Posterior cingulate gyrus (tissue), 11 donors: ENCODE measurements at places on chromosomes 2 and 18.

DNA sequence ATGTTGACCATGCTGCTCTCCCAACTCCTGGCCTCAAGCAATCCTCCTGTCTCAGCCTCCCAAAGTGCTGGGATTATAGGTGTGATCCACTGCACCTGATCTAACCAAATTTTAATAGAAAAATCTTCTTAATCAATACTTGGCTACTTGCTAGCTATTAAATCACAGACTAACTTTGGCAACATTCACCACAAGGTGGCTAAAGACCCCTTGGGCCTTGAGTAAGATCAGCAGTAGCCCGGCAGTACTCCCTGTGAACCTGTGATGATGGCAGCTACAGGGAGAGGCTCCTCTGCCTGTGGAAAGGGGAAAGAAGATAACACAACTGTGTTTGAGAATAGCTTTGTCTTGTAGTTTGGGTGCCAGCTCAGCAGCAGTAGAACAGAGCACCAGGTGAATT lies 102.9 kb downstream of the SLC39A10 start:
- no peak for DNase-seq

GRCh38 chr2:60350791-60351190 lies 202.7 kb downstream of the BCL11A start:
- no peak for DNase-seq

DNA sequence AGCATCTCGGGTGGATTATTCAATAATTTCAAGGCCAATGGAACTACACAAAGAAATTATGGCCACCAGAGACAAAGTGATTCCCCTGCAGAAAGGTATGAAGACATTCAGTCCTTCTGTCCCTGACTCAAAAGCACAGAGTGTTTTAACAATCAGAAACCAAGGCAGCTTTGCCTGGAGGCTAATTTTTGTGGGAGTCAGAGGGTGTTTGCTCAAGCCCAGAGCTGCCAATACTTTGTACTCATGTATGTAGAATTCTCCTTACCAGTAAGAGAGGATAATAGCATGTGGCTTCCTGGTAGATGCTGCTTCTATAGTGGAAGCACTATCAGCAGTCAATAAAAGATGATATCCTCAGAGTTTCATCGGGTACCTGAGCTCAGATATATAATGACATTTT lies 178.4 kb downstream of the KCNE4 start:
- DNase-seq, result no peak

DNA sequence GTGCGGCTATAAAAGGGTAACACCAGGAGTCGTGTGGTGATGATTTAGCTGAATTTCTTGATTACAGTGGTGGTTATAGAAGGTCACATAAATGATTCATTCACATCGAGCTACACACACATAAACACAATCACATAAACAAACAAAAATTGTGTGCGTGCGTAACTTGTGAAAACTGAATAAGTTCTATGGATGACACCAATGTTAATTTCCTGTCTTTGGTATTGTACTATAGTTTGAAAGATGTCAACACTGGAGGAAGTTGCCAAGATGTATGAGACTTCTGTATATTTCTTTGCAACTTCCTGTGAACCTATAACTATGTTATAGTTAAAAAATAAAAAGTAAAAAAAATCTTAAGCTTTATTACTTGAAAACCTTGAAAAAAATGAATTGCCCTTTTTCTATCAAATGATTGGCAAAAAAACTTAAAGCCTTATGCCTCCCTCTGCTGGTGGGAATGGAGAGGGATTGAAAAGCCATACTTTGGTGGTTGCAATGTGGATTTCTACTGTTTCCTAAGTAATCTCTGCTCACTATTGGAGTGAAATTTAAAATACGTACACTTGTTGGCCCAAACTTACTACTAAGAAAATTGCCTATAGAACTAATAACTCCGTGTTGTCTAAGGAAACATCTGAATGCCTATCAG lies 227.7 kb downstream of the RPIA start:
- DNase-seq, result no peak

DNA sequence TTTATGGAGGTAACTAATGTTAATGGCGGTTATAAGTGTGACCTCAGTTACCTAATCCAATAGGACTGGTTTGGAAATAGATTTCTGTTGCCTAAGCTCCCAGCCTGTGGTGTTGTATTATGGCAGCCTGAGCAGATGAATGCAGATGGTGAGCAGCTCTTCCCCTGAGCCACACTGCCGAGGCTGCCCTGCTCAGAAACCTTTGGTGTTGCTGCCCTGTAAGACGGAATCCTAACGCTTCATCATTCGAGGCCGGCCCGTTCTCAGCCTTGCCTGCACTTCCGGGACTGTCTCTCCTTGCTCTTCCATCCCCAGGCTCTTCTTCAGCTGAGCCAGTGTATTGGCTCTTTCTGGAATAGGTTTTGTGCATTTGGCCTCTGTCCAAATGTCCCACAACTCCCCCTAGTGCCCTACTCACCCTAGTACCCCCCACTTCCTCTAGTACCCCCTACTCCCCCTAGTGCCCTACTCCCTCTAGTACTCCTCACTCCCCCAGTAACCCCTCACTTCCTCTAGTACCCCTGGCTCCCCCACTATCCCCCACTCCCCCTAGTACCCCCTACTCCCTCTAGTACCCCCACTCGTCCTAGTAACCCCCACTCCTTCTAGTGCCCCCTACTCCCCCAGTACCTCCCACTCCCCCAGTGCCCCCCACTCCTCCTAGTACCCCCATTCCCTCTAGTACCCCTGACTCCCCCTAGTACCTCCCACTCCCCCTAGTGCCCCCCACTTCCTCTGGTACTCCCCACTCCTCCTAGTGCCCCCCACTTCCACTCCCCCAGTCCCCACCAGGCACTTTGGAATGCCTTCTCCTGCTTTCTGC lies 106.0 kb upstream of the TAF1B start:
- DNase-seq, result no peak
